Cardiac septum (tissue), 1 donor: ENCODE measurements at places on chromosomes 2 and 18.
A peak's percentile ranks its signal among the peaks of the same experiment; 100 is the strongest.

- no peak for DNase-seq
Observed at GRCh38 chr2:231800493-231801091, 14.3 kb downstream of the COPS7B start.

- no peak for DNase-seq
Observed at GRCh38 chr2:215937190-215937589, 76.2 kb downstream of the MREG start.

- DNase-seq: no peak
Observed at GRCh38 chr2:125004106-125004800, 979.2 kb downstream of the CNTNAP5 start.

GRCh38 chr2:108833219-108833618 is 46.6 kb downstream of the CCDC138 start:
- DNase-seq: no peak

DNA sequence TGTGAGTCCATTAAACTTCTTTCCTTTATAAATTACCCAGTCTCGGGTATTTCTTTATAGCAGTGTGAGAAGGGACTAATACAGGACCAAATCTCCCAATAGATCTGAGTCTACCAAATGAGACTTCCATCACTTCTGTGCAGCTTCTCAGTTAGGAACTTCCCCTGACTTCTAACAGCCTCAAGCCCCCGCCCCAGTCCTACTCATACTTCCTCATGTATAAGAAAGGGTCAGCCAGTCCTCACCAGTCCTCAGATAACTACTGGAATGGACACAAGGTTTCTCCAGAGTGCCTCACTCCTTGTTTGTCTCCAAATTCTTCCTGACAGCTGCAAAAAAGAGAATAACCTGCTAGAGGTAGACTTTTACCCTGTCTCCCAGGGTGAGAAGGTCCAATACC is 19.5 kb downstream of the TTC32 start:
- DNase-seq: no peak

DNA sequence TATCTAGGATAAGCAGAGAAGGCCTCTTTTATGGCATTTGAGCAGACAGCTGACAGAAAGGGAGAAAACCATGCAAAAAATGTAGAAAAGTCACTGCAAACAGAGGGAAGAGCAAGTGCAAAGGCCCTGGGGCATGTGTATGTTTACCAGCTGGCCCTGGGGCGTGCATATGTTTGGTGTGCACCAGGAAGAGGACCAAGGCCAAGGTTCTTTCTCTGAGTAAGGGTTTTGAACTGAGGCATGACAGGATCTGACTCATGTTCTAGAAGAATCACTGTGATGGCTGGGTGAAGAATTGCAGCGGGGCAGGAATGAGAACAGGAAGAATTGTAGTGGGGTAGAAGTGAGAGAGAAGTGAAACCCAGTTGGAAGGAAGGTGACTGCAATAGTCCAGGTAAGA is 69.6 kb downstream of the STEAP3 start:
- no peak for DNase-seq

GRCh38 chr2:46460241-46460921 is 19.0 kb upstream of the TMEM247 start:
- no peak for DNase-seq

DNA sequence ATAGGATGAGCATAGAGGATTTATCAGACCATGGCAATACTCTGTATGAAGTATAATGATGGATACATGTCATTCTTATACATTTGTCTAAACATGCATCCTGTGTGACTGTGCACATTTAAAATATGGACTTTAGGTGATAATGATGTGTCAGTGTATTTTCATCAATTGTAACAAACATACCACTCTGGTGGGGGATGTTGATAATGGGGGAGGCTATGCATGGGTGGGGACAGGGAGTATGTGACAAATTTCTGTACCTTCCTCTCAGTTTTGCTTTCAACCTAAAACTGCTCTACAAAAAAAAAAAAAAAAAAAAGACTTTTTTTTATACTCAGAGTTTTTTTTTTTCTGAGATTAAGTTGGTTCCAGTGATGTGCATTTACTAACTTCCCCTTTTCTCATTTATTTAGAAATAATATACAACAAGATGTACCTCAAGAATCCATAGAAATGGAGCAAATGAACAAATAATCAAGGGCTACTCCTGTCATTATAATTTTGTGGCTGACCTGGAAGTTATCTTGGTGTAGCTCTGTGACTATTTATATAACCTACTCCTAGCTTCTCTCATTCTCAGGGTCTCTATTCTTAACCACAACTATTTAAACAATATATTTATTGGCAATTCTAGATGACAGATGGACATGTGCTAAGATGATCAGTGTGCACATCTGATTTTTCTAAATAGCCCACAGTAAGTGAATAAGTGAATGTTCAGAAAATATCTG is 108.9 kb upstream of the ITGA4 start:
- no peak for DNase-seq

- no peak for DNase-seq
Observed at GRCh38 chr2:136741471-136741870, 23.9 kb upstream of the THSD7B start.

DNA sequence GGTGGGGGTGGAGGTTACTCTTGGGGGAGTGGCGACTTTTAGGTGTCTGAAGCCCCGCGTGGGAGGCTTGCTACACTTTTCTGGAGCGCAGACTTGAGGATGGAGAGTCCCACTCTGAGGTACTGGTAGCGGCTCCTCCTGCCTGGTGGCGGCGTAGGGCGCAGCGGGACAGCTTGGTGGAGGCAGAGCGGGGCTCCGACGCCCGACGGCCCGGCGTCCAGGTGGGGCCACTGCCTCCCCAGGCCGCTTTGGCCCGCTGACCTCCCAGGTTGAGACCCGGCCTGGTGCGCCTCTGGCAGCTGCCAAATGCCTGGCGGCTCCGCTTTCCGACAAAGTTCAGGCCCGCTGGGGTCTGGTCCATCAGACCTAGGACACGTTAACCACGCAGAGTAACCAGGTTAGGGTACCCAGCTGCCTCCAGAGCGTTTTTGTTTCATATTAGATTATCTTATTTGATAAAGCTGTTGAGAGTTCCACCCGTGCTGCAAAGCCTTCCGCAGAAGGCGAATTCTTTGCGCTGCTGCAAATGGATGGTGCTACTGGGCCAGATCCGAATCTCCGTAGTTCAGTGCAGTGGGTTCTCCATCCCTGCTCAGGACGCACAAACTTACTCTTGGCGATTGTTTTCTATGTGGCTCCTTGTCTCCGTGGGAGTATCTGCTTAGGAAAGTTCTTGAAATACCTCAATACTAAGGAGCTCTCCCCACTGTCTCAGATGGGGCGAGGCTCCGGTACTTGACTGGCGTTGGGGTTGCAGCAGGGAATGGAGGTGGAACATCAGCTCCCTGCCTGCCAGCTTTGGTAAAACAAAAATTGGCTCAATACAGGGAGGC is 405.9 kb downstream of the XIRP2 start:
- no peak for DNase-seq

DNA sequence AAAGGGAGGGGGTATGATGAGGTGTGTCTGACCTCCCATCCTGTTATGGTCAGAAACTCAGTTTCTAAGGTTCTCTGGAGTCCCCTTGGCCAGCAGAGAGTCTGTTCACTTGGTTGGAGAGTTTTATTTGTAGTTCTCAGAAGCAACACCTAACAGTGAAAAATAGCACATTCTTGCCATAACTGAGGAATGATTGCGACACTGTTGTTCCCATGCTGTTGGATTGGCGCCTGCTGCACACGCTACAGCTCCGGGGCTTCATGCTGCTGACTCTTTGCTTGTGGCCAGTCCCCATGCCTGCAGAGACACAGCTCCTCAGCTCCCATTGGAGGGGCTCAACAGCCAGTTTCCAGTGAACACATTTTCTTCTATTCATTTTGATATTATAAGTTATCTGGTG is 42.1 kb downstream of the TPGS2 start:
- no peak for DNase-seq

GRCh38 chr2:8022908-8023640 is 658.8 kb upstream of the ID2 start:
- DNase-seq: no peak

DNA sequence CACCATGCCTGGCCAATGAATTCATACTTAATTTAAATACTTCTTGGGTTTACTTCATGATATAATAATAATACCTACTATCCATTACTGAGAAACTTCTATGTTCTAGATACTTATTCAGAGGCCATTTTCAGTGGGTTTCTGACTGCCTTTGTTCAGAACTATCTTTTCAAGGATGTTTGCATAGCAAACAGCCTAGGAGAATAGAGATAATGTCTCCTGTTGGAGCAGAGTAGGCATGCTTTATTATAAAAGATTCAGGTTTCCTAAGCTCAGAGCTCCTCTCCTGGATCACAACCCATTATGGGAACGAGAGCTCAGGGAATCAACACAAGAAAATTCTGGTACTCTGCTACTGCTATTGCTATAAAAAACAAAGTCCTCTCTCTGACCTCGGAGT is 11.1 kb downstream of the FASTKD1 start:
- DNase-seq: no peak

DNA sequence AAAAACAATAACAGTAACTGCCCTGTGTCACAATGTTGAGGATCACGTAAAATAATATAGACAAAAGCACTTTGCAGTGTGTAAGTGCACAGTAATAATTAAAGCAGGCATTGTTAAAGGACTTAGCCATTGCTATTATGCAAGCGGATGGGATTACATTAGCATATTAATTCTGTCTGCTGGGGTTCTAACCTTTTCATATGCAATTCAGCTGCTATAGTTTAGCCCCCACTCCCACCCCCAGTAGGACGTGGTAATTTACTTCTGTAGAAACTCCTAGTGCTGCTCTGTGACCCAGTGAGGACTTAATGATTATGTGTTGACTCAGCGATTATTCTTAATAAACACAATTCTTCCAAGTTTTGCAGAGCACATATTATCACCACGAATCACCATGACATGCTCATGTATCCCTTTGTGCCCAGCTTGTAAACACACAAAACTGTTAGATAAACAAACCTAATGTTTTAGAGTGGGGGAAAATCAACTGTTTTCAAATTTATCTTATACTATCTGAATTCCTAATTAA is 5.1 kb upstream of the ADAM23 start:
- no peak for DNase-seq

GRCh38 chr2:220767591-220768255 is 804.4 kb downstream of the EPHA4 start:
- DNase-seq: no peak

DNA sequence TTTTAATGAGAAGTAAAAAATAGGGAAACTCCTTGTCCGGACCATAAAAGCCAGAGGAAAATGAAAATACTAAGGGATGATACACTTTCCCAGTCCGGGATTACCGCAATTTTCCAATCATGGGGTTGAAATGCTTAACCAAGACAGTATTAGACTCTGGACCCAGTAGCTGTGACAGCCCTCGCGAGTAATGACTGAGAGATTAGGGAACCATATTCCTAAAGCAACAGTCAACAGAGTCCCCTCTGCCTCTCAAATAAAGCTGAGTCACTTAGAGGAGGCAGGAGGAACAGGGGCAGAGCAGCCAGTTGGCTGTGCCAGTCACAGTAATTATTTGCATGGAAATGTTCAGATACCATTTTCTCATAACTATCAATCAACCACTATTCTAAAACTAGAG is 34.8 kb downstream of the GPATCH11 start:
- DNase-seq: no peak

DNA sequence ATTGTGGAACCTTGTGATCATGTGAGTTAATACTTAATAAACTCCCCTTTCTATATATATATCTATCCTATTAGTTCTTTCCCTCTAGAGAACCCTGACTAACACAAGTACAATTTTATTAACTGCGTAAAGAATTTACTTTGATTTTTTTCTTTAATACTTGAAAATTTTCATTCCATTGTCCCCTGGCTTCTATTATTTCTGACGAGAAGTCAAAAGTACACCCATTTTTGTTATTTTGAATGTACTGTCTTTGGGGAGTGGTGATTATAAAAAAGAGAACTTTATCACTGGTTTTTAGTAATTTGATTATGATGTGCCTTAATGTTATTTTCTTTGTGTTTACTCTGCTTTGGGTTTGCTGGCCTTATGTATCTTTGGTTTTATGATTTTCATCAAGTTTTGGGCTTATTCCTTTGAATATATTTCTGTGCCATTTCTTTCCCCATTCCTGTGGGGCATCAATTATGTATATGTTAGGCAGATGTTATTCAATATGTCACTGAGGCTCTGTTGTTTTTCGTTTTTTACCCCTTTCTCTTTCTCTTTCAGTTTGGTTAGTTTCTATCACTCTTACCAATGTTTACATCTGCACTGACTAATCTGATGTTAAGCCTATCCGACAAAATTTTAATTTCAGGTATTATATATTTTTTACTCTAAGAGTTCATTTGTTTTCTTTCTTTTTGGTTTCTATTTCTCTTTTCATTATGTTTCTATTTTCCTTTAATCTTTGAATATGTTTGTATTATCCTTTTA is 271.4 kb downstream of the CAMKMT start:
- DNase-seq: no peak

DNA sequence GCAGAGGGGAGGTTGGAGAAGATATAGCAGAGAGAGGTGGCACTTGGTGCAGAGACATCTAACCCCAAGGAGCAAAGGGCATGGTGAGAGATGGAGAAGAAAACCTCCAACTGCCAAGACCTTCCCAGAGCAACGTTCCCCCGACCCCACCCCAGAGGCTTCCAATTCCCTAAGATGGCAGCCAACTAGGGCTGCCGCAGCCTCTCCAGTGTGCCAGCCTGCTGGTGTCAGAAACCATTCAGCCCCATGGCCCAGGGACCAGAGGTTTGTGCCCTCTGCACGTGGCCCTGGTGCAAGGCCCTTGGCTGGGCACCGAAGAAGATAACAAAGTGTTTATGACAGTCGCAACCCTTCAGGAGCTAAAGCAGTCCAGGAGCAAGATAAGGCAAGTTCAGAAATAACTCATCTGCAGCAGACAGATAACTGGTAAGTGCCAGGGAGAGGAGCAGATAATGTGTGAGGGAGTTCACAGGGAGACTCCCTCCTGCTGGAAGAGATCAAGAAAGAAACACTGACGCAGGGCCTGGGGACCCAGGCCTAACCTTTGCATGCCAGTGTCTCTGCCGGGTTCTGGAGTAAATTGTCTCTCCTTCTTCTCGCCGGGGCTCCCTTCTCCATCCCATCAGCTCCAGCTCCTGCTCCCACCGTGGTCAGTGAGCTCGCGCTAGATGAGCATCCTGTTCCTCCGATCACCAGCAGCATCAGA is 66.1 kb upstream of the ID2 start:
- no peak for DNase-seq

- no peak for DNase-seq
Observed at GRCh38 chr2:155747531-155747930, 585.0 kb downstream of the NR4A2 start.

DNA sequence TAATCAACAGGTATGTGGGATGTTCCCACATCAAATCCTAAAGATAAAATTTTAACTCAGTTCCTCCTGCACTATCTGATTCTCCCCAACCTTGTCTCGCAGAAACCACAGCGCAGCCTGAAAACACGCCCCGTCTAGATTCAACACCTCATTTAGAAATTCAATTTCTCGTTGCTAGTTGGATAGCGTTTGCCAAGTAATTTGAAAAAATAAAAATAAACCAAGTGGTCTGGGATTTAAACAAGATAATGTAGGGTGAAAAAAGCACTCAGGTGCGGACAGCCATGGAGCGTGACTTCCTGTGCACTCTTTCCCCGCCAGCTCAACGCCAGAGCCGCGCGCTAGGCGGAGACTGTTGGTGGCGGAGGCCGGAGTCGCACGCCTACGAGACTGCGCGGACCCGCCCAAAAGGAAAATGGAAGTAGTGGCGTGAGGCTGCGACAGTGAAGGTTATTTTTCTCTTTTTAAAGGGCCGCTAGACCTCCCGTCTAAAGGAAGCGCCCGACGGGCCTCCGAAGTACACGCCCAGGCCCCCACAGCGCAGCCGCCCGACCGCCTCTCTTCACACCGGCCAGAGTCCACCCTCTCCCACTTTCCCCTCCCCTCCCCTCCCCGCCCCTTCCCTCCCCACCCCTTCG is 615 bp upstream of the CCNT2 start:
- DNase-seq: peak; percentile 94

- DNase-seq: no peak
Observed at GRCh38 chr2:42138163-42139015, 30.8 kb upstream of the EML4 start.

- DNase-seq: no peak
Observed at GRCh38 chr2:175579646-175580045, 398.1 kb upstream of the ATP5MC3 start.
